NCI-H2081 (cell line): ENCODE measurements at places on chromosomes 3 and 15.

- DNase-seq = no peak
These were observed 879 bp upstream of the SEC13 start for GRCh38 chr3:10321630-10322351.

DNA sequence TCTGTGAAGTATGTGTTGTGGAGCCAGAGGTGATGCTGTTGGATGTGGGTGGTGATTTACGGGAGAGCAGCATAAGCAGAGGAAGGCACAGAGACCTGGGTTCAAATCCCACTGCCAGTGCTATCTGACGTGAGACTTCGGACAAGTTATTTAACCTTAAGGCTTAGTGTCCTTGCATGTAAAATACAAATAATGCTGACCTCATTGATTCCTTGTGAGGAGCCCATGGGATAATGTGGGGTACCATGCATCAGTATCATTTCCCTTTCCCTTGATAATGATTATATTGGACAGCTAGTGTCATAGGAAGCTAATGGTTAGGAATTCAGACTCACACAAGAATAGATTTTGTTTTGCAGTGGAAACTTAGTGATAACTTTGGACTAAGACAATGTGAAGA, 141.6 kb downstream of the SLCO3A1 start:
- no peak for DNase-seq

- DNase-seq = no peak
These were observed 50.9 kb downstream of the HCN4 start for GRCh38 chr15:73317651-73318462.

DNA sequence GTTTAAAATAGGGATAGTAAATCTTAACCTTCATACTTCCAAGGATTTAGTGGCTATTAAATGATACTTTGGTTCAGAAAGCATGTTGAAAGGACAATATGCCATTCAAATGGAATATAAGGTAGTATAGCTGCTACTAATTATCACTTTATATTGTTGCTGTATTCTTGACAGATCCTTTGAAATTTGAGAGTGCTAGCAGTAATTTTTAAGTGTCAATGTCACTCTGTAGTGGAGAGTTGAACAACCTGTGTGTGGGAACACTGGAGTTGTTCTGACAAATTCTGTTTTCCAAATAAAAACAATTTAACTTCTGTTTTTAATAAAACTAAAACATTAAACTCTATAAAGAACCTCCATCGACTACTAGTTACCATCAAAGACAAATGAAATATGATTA, 565.7 kb downstream of the FGF12 start:
- DNase-seq = no peak

GRCh38 chr15:85746641-85747040, 48.1 kb downstream of the KLHL25 start:
- no peak for DNase-seq

DNA sequence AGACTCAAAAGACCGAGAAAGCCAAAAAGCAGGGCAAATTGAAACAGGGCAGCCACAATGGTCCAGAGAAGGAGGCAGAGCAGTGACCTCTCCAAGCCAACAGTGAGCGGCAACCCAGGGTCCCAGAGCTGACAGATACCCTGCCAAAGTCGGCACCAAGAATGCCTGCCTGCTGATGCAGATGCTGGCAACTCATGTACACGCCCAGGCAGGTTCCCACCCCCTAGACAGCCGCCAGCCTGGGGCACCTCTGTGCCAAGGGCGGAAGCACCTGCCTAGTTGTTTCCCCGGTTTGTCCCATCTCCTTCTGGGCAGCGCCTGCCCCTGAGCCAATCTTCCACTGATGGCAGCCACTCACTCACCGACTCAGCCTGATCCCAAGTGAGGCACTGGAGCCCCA, 22.1 kb downstream of the KLHL25 start:
- no peak for DNase-seq

DNA sequence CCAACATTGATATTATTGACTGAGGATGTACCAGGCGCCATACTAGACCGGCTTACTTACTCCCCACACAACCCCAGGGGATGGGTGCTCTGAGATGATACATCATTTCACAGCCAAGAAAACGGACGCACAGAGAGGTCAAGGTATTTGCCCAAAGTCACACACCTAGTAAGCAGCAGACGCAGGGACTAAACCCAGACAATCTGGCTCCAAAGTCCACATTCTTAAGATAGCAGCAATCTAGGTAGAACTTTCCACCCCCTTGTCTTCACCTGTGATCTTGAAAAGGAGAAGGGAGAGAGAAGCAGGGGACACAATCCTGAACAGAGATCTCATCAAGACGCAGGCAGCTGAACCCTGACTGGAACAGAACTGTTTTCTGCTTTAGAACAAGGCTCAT, 200.6 kb downstream of the XXYLT1 start:
- no peak for DNase-seq

DNA sequence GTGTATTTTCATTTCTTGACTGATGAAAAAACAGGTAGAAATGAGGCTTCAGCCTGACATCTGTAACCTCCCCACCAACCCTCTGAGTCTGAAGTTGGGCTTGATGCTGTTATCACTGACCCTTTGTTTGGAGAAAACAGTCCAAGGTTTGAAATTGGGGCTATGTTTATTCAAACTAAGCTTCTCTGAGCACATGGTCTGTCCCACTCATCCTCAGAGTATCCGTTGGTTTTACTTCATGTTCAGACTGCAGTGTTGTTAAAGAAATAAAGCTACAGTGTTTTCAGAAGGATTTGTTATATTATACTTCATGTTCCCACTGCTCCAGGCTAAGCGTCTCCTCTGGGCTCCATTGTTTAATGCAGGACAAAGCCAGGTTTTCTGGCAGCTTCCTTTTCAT, 6.0 kb downstream of the MAPKBP1 start:
- no peak for DNase-seq
